Adrenal gland (tissue), 19 donors: ENCODE measurements at places on chromosomes 6 and 20. TPM values are rescaled to one million over a fixed set of nuclear protein-coding genes. Genes with fewer than 3 reads are reported as not detected.

APOBEC2 gene
- total RNA-seq = 3.7 TPM

TMEM217 gene
- 2.1 TPM for total RNA-seq

GRCh38 chr20:46240881-46241280, 67.4 kb downstream of the CDH22 start:
- DNase-seq = no peak
- no peaks in the 10 kb centered on the region for H3K27me3 ChIP-seq
- H3K4me3 ChIP-seq = no peak overlapping the region

DNA sequence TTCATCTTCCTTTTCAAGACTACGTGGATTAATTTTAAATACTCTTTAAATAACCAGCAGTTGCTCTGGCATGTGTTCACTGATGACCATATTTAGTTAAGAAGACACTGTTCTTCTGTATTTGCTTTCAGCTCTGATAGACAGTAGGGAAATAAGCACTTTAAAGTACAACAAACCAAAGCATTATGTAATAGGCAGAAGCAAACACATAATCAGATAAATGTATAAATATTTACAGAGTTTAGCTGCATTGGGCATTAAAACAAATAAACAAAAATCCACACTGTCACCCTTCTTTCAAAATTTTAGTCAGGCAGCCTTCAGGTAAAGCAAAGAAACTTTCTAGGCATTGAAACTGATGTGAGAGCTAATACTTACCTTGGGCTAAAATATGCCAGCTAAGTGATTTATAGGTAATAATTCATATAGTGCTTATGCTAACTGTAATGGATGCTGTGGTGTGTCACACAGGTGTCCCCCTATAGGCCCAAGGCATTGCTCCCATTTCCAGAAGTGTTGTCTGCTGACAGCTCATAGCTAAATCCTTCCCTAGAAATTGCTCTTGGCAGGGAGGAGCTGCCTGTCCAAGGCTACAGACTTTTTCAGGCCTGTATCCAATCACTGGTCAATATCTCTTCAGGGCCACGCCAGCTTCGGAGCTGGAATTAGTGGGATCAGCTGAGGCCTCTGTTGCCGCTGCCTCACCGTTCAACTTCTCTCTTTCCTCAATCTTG, 111.5 kb upstream of the CITED2 start:
- H3K4me3 ChIP-seq = no peak overlapping the region
- peak; percentile 75 for DNase-seq
- H3K4me1 ChIP-seq = peaks cover 5% of the 10 kb centered on the region
- no peaks in the 10 kb centered on the region for H3K36me3 ChIP-seq

DNA sequence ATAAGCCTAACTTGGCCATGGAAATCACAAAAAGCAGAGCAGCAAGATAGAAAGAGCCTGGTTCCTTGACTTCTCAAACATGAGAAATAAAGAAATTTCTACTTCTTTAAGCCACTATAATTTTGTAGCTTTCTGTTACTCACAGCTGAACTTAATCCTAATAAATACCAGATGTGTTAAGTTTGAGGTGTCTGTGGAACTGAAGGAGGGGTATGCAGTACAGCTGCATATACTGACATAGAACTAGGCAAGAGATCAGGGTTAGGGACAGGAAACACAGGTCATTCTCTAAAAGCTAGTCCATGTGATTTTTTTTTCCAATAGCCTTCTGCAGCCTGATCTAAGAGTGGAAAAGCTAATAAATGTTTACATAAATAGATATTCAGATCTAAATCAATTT, 123.9 kb downstream of the COL12A1 start:
- no peak overlapping the region for H3K27ac ChIP-seq
- DNase-seq = no peak
- no peak overlapping the region for H3K4me3 ChIP-seq
- H3K27me3 ChIP-seq = no peaks in the 10 kb centered on the region

GRCh38 chr20:49367113-49367512, 89.3 kb upstream of the ZNFX1 start:
- H3K27ac ChIP-seq = no peak overlapping the region
- H3K36me3 ChIP-seq = no peaks in the 10 kb centered on the region
- no peak overlapping the region for H3K4me3 ChIP-seq
- no peaks in the 10 kb centered on the region for H3K27me3 ChIP-seq
- no peak for DNase-seq
- no peaks in the 10 kb centered on the region for H3K4me1 ChIP-seq
